Endothelial cell of umbilical vein (primary cell): ENCODE measurements at places on chromosomes 12 and 14. TPM values are rescaled to one million over a fixed set of nuclear protein-coding genes. Genes with fewer than 3 reads are reported as not detected.
A peak's percentile ranks its signal among the peaks of the same experiment; 100 is the strongest.

- H3K4me1 ChIP-seq: no peaks in the 10 kb centered on the region
- no peak for DNase-seq
- H3K27ac ChIP-seq: no peak overlapping the region
- H3K4me3 ChIP-seq: no peak overlapping the region
Measured at GRCh38 chr12:125263385-125263784, 198.2 kb downstream of the AACS start.

GRCh38 chr14:20799456-20799891 lies 3.2 kb downstream of the RNASE1 start:
- no peaks in the 10 kb centered on the region for H3K27me3 ChIP-seq
- H3K27ac ChIP-seq: peak overlapping the region; percentile 82
- peak overlapping the region; percentile 32 for H3K4me3 ChIP-seq
- DNase-seq: peak; percentile 64

DNA sequence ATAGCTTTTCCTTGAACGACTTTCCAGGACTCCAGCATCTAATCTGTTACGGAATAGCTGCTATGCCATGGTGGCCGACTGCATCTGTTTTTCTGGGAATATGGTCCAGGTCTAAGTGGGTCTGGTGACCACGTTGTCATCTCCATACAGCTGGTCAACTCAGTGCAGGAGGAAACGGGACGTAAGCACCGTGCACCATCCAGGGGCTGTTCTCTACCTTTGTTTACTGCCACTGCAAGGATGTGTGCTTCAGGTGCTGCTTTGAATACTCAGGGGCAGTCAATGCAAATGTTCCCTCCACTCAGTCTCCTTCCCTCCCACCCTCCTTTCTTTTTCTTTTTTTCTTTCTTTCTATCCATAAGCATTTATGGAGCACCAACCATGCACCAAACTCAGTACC lies 648.2 kb downstream of the VRK1 start:
- no peaks in the 10 kb centered on the region for H3K4me1 ChIP-seq
- H3K36me3 ChIP-seq: no peaks in the 10 kb centered on the region
- DNase-seq: no peak
- no peaks in the 10 kb centered on the region for H3K27me3 ChIP-seq

GRCh38 chr12:131331148-131331750 lies 377.5 kb downstream of the ADGRD1 start:
- H3K4me1 ChIP-seq: no peaks in the 10 kb centered on the region
- H3K36me3 ChIP-seq: no peaks in the 10 kb centered on the region
- H3K27ac ChIP-seq: no peak overlapping the region
- no peak for DNase-seq
- H3K27me3 ChIP-seq: no peaks in the 10 kb centered on the region
- H3K4me3 ChIP-seq: no peak overlapping the region

DNA sequence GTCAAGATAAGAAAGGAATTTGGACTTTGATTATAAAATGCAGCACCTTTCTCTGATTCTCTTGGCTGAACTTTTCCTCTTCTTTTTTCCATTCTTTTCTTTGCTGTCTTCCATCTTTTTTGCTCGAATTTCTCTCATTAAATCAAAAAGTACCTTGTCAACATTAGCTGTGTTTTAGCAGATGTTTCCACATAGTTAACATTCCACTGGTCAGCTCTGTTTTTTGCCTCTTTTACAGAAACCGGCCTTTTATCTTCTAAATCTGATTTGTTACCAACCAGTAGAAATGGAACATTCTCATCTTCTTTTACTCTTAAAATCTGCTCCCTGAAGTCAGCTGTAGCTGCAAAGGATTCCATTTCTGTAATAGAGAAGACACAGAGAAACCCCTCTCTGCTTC lies 71.1 kb upstream of the SYT1 start:
- no peak overlapping the region for H3K27ac ChIP-seq
- no peaks in the 10 kb centered on the region for H3K36me3 ChIP-seq
- no peaks in the 10 kb centered on the region for H3K27me3 ChIP-seq
- H3K4me1 ChIP-seq: no peaks in the 10 kb centered on the region
- no peak for DNase-seq

DNA sequence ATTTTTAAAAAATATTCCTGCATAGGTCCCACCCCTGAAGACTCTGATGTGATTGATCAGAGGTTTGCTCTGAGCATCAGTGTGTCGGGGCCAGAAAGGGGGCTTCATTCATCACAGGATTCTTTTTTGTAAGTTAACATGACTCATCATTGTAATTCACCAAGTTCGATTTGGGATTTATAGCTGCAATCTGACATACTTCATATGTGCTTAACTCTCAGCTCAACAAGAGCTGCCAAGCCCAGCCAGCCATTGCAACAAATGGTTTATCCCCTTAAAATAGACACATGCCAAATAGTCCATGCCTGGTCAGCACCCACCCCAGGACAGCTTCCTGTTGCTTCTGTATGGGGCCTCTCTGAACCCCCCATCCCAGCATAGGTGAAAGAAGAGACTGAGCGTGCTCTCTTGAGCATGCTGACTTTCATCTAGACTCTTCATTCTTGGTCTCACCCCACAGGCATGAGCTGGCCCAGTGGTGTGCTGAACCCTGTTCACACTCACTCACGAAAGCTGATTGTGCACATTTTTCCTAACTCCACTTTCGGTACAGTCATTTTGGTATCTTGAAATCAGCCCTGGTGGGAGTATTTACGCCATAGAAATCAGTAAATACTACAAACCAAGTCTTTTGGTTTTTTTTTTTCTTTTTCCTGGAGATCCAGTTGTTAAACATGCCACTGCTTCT lies 101.4 kb downstream of the STAB2 start:
- H3K4me1 ChIP-seq: no peaks in the 10 kb centered on the region
- no peak overlapping the region for H3K4me3 ChIP-seq
- H3K27ac ChIP-seq: no peak overlapping the region
- no peaks in the 10 kb centered on the region for H3K36me3 ChIP-seq
- no peaks in the 10 kb centered on the region for H3K27me3 ChIP-seq
- DNase-seq: no peak

- no peak overlapping the region for H3K4me3 ChIP-seq
- no peak overlapping the region for H3K27ac ChIP-seq
- H3K27me3 ChIP-seq: peaks cover 2% of the 10 kb centered on the region
- DNase-seq: no peak
- no peaks in the 10 kb centered on the region for H3K4me1 ChIP-seq
Measured at GRCh38 chr12:15180325-15180724, 40.9 kb downstream of the RERG start.

DNA sequence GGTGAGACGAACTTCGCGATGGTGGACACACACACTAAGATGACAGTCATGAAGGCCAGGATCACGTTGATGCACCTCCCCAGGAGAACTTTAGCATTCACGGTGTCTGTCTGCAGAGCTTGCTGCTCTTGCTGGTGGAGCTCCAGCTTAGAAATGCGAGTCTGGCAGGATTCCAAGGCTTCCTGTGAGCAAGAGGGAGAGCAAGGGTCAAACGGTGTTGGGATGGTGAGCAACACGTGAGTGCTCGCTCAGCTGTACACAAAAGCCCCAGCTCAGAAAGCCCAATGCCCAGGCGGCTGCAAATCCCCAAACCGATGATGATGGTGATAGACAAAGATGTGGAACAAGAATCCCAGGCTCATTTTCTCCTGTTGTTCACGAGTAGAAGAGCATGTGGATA lies 78.8 kb downstream of the TMCC3 start:
- H3K36me3 ChIP-seq: peaks cover 6% of the 10 kb centered on the region
- H3K27me3 ChIP-seq: no peaks in the 10 kb centered on the region
- H3K27ac ChIP-seq: peak overlapping the region; percentile 82
- DNase-seq: peak; percentile 94
- H3K4me1 ChIP-seq: peaks cover 29% of the 10 kb centered on the region

DNA sequence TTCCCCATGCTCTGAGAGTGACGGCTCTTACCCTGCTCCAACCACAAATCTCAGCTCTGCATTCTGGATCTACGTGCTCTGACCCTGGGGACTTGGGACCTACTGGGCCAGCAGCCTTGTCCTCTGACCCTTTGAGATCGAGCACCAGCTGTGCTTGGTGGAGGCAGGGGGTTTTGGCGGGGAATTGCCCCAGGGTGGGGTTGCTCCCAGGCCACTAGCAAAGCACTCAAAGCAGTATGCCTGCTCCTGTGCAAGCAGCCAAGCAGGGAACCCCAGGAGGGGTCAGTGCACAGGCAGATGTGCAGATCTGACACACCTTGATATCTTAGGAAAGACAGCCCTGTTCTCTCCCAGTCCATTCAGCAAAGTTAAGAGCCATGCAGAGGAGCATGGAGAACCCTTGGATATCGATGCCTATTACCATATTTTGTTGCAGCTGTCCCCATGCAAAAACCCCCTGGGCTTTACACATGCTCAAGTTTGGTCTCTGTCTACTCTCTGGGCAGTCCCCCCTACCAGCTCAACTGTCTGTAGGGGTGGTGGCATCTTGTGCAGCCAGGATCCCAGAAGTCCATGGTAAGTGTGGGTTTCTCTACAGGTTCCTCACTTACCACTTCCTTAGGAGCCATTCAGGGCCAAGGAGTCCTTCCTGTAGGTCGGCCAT lies 319.0 kb downstream of the TMTC2 start:
- no peaks in the 10 kb centered on the region for H3K36me3 ChIP-seq
- H3K4me1 ChIP-seq: no peaks in the 10 kb centered on the region
- no peak overlapping the region for H3K27ac ChIP-seq
- no peaks in the 10 kb centered on the region for H3K27me3 ChIP-seq
- H3K4me3 ChIP-seq: no peak overlapping the region
- DNase-seq: no peak

- H3K27me3 ChIP-seq: peaks cover 20% of the 10 kb centered on the region
- no peak overlapping the region for H3K4me3 ChIP-seq
- H3K27ac ChIP-seq: no peak overlapping the region
- no peaks in the 10 kb centered on the region for H3K4me1 ChIP-seq
- no peaks in the 10 kb centered on the region for H3K36me3 ChIP-seq
- DNase-seq: no peak
Measured at GRCh38 chr14:101707863-101708620, 53.5 kb upstream of the PPP2R5C start.

DNA sequence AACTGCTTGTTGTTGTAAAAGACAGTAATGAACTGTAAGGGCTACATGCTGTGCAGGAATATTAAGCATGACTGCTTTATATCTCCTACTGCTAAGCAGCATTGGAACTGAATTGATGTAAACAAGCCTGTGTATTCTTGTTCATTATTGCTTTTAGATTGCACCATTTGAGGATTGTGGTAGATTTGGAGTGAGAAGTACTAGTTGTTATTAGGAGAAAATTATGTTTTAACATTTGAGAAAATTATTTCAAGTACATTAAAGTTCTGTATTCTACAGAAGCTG lies 212.7 kb downstream of the ERC1 start:
- H3K36me3 ChIP-seq: no peaks in the 10 kb centered on the region
- no peak overlapping the region for H3K4me3 ChIP-seq
- peaks cover 36% of the 10 kb centered on the region for H3K4me1 ChIP-seq
- H3K27me3 ChIP-seq: no peaks in the 10 kb centered on the region
- DNase-seq: peak; percentile 33
- peak overlapping the region; percentile 75 for H3K27ac ChIP-seq

DNA sequence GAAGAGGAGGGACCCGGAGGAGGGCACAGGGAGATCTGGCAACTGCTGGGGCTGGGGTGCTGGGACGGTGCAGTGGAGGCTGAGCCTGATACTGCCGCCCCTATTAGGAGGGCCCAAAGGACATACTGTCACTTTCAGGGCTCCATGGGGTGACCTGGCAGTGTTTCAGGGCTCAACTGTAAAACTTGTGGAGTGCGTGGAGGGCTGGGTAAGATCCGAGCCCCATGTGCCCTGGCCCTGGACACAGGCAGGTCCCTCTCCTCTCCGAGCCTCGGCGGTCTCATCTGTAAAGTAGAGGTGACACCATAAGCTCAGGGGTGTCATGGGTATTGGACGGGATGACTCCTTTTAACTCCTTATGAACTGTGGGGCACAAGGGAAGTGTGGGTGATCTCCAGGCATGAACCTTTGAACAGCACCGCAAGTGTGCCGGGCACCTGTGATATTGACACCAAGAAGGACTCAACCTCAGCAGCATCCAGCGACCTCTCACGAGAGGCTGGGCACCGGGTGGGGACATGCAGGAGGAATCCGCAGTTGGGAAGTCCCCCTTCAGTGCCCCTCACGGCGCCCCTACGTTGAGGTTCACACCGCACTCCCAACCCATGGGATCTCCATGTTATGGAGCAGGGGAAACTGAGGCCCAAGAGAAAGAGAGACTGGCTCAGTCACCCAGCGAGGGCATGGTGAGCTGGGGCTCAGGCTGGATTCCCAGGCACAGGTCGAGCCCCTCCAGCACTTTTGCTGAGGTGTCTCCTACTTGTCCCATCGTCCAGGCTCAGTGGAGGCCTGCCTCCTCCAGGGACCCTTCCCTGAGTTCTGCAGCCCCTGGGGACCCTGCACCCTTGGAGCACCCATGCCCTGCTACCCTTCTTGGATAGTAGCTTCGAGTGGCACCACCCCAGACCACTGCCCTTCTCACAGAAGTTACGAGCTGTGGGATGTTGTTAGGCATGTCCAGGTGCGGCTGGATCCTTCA lies 50.4 kb upstream of the EML1 start:
- no peak overlapping the region for H3K4me3 ChIP-seq
- H3K36me3 ChIP-seq: no peaks in the 10 kb centered on the region
- H3K4me1 ChIP-seq: peaks cover 37% of the 10 kb centered on the region
- DNase-seq: no peak

- no peaks in the 10 kb centered on the region for H3K27me3 ChIP-seq
Measured at GRCh38 chr14:74610199-74610865, 1.7 kb downstream of the LTBP2 start.

DNA sequence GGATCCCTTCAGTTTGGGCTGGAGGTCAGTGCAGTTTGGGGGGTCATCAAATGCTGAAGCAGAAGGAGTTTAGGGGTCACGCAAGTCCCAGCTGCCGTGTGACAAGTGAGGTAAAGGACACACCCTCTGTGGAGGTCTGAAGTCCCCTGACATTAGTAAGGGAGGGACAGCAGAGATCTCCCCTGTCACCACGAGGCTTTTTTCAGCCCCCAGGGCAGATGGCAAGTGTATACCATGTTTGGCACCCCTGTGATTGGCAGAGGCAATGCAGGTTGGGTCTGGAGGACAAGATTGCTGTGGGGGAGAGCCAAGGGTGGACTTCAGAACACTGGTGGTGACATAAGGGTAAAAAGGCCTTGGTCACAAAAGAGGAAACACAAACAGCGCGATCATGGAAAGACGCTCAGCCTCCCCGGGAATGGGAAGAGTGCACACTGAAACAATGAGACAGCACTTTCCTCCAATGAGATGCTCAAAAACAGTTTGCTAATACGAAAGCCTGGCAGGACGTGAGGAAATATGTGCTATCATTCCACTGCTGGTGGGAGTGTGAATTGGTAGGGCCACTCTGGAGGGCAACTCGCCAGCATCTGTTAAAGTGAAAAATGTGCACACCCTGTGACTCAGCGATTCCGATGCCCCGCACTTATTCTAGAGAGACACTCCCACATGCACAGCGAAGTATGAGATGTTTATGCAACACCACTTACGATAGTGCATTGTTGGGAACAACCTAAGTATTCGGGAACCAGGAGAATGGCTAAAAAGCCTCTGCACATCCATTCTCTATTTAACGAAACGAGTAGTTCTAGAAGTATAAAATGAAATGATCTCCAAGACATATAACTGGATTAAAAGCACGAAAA lies 14.4 kb upstream of the CD27 start:
- H3K36me3 ChIP-seq: no peaks in the 10 kb centered on the region
- H3K27ac ChIP-seq: peak overlapping the region; percentile 96
- peaks cover 18% of the 10 kb centered on the region for H3K4me1 ChIP-seq
- peak; percentile 97 for DNase-seq
- H3K27me3 ChIP-seq: no peaks in the 10 kb centered on the region

The SYNDIG1L gene
- total RNA-seq: not detected in 2 replicates

The YAF2 gene
- 29.2 and 29.5 TPM in 2 replicates for total RNA-seq

The PPM1H gene
- 4.9 and 7.2 TPM in 2 replicates for total RNA-seq

The HOXC12 gene
- total RNA-seq: not detected in 2 replicates

The CDCA3 gene
- 44.3 and 44.8 TPM in 2 replicates for total RNA-seq

The GPR162 gene
- total RNA-seq: 8.1 and 13.7 TPM in 2 replicates

The KLHL33 gene
- total RNA-seq: 0.07 TPM in 1 of 2 replicates, not detected in the other

The ADAM21 gene
- total RNA-seq: not detected in 2 replicates

The POU6F1 gene
- total RNA-seq: 14.4 and 17.5 TPM in 2 replicates
